ENCODE measurements at places on chromosomes 5 and 9.
A peak's percentile ranks its signal among the peaks of the same experiment; 100 is the strongest.

GRCh38 chr9:90340421-90340820 lies 302.2 kb downstream of the DIRAS2 start:
- peak; percentile 41 for DNase-seq

DNA sequence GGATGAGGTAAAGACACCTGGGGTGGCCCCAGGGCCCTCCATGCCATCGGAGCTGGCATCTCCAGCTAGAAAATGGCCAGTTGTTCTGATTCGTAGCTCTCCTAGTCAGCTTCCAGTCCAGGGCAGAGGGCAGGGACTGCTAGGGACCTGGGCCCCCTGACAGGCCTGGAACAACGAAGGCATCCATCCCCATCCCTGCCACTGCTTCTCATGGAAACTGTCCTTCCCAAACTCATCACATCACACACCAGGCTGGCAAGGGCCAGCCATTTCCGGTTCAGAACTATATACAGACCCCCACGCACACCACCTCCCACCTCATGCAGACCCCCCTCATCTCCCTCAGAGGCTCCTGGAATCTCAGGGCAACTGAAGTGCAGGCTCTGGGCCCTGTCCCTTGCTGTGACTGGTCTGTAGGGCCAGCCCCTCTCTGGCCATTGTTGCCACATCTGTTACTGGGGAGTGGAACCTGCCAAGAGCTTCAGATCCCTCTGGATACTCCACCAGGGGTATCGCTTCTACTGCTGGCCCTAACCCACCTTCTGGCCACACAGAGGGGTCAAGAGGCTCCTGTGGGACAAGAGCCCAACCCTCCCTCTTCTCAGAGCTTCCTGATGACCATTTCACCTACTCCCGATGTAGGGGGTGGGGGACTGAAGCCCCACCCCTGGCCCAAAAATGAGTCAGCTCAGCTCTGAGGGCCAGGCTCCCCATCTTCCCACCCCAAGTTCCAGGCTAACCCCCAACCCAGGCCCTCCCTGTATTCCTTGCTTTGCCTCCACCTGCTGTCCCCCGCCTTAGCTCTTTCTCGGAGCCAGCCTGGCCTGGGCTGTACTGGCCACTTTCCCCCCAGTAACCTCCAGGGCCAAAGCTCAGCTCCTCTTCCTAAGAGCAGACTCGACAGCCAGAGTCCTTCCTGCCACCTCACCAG lies 1.2 kb upstream of the MZB1 start:
- no peak for DNase-seq

DNA sequence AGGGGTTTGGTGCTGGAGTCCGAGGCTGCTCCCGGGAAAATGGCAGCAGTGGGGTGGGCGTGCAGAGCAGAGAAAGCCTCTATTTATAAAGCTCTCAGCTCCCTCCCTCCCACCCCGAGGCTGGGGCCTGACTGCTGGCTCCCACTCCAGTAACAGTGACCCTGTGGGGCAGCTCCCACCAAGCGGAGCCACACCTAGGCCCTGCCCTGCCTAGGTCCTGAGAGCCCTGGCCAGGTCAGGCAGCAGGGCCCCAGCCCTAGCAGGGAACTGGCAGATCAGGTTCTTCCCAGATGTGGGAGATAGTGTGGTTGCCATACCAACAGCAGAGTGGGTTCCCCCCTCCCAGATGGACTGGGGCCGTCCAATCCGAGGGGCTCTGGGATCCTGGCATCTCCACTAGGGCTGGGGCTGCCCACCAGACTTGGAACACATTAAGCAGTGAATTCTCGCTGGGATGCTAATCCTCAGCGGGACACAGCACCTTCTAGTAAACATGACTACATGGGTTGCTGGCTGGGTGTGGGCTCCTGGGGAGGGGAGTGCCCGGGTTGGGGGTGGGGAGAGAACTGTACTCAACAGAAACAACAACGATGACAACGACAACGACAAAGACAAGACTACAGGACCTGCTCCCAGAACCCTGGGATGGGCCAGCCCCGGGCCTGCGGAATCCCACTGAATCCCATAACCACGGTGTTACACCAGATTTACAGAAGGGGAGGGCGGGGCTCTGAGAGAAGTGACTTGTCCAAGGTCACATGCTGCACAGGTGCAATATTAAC lies 1.5 kb downstream of the SH3GLB2 start:
- DNase-seq: no peak

- DNase-seq: peak; percentile 5
Observed at GRCh38 chr9:76086539-76086938, 196.1 kb downstream of the PCSK5 start.

DNA sequence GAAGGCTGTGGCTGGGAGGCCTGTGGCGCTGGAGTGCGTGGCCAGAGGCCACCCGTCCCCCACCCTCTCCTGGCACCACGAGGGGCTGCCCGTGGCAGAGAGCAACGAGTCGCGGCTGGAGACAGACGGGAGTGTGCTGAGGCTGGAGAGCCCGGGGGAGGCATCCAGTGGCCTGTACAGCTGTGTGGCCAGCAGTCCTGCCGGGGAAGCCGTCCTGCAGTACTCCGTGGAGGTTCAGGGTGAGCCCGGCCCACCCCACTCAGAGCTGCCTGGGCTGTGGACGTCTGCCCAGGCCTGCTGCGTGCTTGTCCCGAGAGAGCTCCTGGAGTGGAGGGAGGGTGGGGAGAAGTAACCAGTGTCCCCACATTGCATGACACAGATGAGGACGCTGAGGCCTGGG lies 89.2 kb downstream of the HMCN2 start:
- DNase-seq: no peak

- peak; percentile 94 for DNase-seq
Observed at GRCh38 chr5:125484272-125484741, 737.9 kb upstream of the ZNF608 start.

DNA sequence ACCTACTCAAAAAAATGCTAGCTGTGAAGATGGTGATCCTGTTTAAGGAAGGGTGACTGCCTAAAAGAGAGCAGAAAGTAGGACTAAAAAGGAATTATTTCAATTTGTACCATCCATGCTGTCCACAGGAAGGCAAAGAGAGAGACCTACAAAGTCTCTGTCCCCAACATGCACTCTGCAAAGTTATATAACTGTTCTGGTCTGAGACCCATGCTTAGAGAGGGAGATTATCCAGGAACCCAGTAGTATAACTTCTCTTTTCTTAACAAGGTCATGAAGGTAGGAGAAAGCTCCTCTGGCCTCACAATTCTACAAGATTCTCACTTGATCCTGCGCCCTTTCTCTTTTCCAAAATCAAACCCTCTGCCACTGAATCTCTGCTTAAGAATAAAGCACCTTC lies 25.8 kb downstream of the SLC22A4 start:
- DNase-seq: no peak

DNA sequence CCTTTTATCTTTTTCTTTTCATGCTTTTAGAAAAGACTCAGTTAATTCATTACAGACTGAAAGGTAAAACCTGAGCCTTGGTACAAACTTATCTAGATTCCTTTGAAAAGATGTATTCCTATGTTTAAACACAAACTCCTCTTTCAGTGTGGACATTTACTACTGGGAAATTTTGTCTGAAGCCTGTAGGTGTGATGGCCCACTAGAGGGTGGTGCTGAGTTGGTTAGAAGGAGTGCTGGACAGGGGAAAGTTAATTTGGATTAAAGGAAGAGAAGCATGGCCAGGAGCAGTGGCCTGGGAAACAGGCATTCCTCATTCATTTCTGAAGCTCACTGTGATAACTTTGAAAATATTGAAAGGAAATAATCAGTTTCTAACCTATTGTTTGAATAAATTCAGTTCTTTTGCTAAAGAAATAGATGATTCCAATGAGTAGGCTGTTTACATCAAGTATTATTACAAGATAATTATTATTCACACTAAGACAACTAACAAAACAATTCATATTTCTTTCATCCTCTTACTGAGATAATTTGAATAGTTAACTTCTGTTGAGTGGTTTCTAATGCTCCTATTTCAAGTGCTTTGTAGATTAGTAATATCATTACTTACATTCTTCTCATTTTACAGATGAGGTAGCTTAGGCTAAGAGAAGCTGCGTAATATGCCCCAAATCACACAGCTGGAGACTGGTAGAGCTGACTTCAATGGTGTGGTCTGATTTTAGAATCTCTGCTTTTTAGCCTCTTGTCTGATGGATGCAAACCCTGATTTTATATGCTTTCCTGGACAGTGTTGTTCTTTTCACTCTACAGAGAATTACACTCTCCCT lies 150.9 kb downstream of the ADGRV1 start:
- peak; percentile 45 for DNase-seq

DNA sequence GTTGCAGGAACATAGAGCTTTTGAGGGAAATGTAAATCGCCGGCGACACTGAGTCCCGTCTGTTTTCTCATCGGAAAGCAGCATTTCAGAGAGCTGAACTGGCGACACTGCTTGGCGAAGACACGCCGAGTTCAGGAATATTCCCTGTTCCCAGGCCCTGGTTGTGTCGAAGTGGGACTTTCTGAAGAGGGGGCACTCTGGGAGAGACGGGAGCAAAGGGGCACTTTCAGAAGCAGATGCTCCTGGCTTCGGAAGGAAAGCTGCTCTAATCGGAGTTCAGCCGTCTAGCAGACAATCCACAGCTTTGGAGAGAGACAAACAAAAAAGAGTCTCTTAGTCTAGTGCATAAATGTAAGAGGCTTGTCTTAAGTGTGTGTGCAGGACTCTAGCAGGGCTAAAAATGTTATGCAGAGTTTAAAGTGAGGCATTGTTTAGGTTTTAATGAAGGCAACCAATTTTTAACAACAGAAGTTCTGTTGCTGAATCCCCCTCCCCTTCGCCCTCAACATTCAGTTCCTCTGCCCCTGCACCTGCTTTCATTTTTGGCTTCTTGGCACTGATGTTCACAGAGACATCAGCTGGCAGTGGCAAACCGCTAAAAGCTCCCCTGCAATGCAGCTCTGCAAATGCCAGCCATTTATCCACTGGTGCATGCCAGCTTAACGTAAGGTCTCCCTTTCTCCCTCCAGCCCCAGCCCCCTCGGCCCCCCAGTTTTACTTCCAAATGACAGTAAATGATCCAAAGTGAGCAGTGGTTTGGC lies 289.5 kb upstream of the MPDZ start:
- DNase-seq: peak; percentile 18

DNA sequence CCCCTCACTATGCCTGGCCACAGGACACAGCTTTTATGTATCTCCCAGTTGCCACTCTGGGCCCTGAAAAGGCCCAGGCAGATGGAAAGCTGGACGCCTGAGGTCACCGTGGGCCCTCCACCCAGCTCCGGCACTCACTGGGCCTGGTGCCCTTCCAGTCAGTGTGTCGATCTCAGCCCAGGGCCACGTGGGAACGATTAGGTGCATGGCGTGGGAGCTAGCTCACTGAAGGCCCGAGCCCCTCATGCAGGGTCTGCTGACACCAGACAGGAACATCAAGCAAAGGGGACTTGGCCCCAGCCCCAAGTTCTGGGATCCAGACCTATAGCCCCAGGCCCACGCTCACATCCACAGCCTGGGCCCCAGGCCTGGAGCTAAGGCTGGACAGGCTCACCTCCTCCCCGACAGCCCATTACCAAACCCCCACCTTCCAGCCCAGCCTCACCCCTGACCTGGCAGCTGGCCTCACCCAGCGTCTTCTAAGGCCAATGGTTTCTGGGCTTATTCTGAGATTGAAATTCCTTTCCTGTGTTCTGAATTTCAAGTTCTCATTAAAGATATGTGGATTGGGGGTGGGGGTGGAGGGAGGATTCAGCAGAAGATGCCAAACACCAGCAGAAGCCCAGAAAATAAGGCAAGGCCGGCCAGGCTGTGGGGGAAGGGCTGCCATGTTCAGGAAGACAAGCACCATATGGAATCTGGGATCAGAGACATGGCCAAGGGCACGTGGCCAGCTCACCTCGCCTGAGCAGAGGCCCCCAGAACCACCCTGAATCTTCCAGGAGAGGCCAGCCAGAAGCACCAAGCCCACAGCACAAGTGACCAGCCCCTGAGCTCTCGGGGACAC lies 74.5 kb downstream of the ADAMTS2 start:
- DNase-seq: no peak

DNA sequence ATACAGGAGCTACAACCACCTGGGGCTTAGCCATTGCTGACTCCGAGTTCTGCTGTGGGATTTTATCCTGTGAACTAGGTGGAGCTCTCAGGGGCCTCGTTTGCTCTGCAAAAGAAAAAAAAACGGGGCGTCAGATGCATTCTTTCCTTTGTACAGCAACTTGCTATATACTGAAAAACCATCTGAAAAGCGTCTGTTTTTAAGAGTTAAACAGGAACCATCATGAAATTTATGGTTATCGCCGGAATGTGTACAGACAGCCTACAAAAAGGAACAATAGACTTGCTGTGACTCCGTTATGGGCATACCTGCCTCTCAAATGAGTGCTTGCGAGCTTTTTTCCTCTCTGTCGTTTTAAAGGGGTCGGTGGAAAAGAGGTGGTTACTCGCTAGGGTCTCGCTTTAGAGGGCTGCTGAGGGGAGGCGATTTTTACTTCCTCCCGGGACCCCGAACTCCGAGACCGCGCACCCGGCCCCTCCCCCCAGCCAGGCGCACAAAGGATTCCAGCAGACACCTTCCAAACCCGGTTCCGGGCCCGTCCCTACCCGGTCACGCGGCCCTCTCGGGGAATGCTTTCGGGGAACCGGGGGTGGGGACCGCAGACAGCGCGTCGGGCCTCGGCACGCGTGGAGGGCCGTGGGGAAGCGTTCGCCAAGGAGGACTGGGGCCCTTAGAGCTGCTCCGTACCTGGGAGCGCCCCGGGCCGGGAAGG lies 826 bp downstream of the PAIP1 start:
- DNase-seq: peak; percentile 40

DNA sequence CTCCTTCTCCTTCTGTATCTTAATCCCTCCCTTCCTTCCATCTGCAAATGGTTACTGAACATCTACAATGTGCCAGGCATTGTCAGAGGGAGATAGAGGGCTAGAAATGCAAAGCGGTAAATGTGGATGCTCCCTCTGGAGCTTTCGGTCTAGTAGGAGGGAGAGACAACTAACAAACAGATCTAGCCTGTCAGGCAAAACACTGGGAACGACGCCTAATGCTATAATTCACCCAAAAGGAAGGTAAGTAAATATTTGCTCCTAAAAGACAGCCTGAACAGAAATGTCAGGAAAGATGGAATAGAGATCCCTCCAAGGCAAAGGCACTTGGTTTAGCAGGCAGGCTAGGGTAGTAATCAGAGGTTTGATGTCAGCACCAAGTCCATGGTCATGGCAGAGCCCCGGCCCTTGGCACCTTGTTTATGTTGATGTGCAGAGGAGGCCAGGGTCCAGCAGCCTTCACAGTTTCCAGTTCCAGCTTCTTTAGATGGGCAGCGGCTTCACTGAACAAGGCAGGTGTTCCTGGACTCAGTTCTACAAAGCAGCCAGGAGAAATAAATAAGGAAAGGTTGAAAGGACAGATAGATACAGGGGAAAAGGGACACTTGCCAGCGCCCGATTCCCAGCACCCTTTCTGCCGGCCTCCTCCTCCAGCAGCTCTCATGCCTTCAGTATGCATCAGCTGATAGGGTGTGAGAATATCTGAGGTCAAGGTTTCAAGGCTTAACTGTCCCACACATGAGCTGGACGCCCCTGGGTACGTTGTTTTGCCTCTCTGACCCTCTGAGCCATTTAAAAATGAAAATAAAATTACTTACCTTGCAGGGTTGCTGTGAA lies 46.5 kb upstream of the FRRS1L start:
- no peak for DNase-seq

- DNase-seq: no peak
Observed at GRCh38 chr5:50435168-50435567, 5.9 kb downstream of the EMB start.
